ENCODE measurements at places on chromosomes 3 and 15.
A peak's percentile ranks its signal among the peaks of the same experiment; 100 is the strongest.

GRCh38 chr3:145116769-145117168 lies 1044.2 kb downstream of the PLOD2 start:
- no peak for DNase-seq

- DNase-seq, result no peak
Observed at GRCh38 chr15:48297668-48298067, 33.6 kb upstream of the DUT start.

GRCh38 chr3:49213541-49213943 lies 42.1 kb downstream of the KLHDC8B start:
- DNase-seq, result no peak

- DNase-seq, result peak; percentile 40
Observed at GRCh38 chr3:167882057-167882667, 146.6 kb downstream of the SERPINI1 start.

- DNase-seq, result no peak
Observed at GRCh38 chr3:29643034-29643425, 362.2 kb downstream of the RBMS3 start.

GRCh38 chr3:32454731-32455608 lies 47.7 kb downstream of the CMTM6 start:
- DNase-seq, result no peak

- DNase-seq, result no peak
Observed at GRCh38 chr3:79415356-79415755, 352.4 kb downstream of the ROBO1 start.

- DNase-seq, result peak; percentile 54
Observed at GRCh38 chr3:152243721-152244516, 24.8 kb upstream of the MBNL1 start.

GRCh38 chr3:150079029-150079739 lies 108.5 kb upstream of the PFN2 start:
- DNase-seq, result no peak

GRCh38 chr3:134161898-134162615 lies 88.6 kb downstream of the RYK start:
- DNase-seq, result no peak

- DNase-seq, result no peak
Observed at GRCh38 chr3:66377800-66378199, 123.0 kb downstream of the LRIG1 start.

GRCh38 chr3:54882129-54882833 lies 45.6 kb downstream of the LRTM1 start:
- no peak for DNase-seq

DNA sequence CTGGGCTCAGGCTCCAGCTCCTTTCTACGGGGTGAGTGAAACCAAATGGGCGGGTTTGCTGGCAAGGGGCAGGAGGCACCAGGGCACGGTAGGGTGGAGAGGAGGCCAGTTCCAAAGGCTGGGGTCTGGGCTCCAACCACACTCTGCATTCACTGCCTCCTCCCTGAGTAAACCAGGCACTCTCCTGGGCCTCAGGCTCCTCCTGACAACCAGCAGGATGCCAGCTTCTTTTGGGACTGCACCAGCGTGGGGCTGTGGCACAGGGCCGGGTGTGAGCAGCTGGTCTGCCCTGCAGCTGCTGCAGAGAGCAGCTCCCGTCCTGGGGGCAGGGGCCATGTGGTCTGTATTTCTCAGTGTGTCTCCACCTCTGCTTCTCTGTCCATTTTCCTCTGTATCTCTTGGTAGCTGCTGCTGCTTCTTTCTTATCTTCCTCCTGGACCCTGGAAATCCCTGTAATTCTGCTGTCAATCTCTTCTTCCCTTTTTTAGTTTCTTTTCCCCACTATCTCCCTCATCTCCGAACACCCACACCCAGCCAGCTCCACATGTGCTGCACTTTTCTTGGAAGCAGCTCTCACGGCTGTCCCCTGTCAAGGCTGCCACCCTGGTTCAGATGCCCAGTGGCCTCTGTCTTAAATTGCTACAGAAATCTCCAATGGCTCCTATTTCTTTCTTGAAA lies 54.9 kb upstream of the TBC1D21 start:
- no peak for DNase-seq

GRCh38 chr15:92073044-92073785 lies 219.7 kb downstream of the SLCO3A1 start:
- no peak for DNase-seq

GRCh38 chr3:142624341-142625152 lies 28.4 kb downstream of the PLS1 start:
- no peak for DNase-seq

- DNase-seq, result no peak
Observed at GRCh38 chr3:52059781-52060180, 3.4 kb upstream of the DUSP7 start.

DNA sequence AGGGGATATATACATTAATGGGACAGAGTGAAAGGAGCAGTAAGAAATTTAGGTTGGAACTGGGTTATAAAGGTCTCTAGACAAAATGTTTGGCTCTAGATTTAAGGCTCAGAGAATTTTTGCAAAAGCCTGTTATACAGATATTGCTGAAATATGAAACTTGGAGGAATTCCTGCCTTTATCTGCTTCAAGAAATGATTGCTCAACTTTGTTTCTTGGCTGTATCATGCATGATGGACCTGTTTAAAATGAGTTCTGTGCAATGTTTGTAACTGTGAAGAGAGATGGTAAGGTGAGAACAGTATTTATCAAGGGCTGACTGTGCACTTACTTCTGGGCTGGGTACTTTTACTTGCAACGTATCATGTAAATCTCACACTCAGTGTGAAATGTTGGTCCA lies 3.3 kb downstream of the CRYBG3 start:
- no peak for DNase-seq
